ENCODE measurements at places on chromosomes 13 and 19.

- DNase-seq = no peak
Measured at GRCh38 chr13:22235950-22236290, 565.0 kb downstream of the FGF9 start.

GRCh38 chr13:104006625-104007075 lies 940.4 kb upstream of the SLC10A2 start:
- no peak for DNase-seq

DNA sequence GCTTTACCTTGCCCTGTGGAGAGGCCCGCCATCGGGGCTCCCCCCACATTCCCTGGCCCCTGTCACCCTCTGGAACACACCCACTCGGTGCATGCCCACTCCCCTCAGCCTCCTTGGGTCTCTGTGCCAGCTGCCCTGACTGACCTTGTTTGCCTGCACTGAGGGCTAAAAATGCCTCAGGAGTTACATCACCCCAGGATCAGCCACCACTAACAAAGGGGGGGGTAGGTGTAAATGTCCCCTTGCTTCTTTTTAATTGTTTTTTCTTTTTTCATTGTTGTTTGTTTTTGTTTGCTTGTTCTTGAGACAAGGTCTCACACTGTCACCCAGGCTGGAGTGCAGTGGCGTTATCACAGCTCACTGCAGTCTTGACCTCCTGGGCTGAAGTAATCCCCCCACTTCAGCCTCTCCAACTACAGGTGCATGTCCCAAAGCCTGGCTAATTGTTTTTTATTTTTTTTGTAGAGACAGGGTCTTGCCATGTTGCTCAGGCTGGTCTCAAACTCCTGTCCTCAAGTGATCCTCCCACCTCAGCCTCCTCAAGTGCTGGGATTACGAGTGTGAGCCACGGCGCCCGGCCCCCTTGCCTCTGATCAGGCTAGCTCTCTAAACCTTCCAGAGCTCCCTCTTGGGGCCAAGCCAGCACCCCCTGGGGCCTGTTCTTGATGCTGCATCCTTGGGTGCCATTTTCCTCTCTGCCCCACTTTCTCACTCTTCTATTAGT lies 297.1 kb downstream of the UQCRFS1 start:
- no peak for DNase-seq

DNA sequence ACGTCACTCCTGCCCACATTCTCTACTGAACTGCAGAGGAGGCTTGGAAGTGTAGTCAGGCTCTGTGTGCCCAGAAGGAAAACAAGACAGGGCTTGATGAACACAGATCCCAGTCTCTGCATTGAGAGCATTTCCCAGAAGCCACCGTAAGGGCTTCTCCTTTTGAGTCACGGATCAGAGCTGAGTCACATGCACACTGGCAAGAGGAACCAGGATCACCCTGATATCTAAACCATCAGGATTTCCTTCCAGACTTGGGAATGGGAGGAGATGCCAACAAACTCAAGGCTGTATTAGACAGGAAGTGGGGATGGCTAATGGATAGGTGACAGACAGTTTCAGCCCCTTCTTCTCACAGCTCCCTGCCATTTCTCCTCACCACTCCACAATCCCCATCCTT lies 17.7 kb upstream of the FBXO17 start:
- DNase-seq = no peak
